ENCODE measurements at places on chromosomes 5 and 9.
A peak's percentile ranks its signal among the peaks of the same experiment; 100 is the strongest.

GRCh38 chr5:116669261-116670031 is 94.8 kb upstream of the SEMA6A start:
- DNase-seq, result peak; percentile 53

DNA sequence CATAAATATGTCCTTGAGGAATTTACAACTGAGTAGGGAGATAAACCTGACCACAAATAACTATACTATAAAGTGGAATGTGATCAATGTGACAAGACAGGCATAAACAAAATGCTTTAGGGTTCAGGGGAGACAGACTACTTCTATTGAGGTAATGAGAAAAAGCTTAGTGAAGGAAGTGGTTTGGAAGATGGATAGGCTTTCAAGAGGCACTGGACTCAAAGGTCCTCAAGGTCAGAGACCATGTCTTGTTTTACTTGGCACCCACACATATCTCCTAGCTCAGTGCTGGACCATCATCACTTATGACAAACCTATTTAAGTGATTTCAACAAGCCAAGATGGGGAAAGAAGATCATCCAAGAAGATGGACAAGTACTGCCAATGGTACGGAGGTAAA is 257.8 kb downstream of the BNC2 start:
- no peak for DNase-seq

- no peak for DNase-seq
These were observed 170.4 kb upstream of the CDH6 start for GRCh38 chr5:31023105-31023504.

GRCh38 chr5:132179405-132179804 is 48.2 kb downstream of the P4HA2 start:
- DNase-seq, result no peak

DNA sequence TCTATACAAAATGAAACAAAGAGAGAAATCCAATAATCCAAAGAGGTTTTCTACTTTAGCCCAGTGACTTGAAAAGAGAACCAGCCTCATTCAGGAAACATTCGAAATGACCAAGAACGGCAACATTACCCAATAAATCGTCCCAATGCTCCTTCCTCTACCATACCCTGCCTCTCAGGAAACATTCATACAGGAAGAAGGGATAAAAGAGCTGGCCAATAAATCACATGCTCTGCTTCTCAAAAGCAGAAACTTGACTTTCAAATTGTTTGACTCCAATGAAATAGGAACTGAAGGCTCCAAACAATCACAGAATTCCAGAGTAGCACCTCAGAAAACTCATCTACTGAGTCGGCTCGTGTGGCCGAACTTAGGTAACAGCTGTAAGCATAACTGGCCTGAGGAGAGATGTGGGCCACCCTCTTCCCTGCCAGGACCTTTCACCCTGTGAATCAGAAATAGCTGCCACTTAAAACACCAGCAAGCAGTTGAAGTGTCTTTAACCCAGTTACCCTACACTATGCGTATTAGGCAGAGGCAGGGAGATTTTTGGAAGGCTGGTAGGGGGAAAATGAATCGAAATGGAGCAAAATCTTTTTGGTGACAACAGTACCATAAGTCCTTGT is 14.6 kb downstream of the ARL15 start:
- DNase-seq, result no peak

- peak; percentile 88 for DNase-seq
These were observed 2.7 kb downstream of the BNC2 start for GRCh38 chr9:16867576-16868311.

- no peak for DNase-seq
These were observed 30.1 kb downstream of the EGR1 start for GRCh38 chr5:138495351-138495750.

DNA sequence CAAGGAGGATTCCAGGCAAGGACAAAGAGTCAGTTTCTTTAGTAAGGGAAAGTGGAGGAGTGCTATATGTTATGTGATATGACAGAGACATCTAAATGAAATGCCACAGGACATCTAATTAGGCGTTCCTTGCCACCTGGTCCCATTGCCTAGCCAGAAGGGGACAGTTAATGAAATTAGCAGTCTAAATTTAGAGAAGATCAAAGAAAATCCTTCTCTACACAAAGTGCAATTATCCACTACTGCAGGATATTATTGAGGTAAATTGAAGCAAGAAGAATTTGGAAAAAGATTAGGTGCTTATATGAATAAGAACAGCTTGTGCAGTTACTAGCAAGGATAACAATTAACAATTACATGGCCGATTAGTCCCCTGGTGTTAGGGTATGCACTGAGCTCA is 495.3 kb upstream of the NMUR2 start:
- DNase-seq, result peak; percentile 69

- DNase-seq, result peak; percentile 44
These were observed 4.9 kb upstream of the LHX2 start for GRCh38 chr9:124006448-124007361.

- peak; percentile 62 for DNase-seq
These were observed 88.9 kb downstream of the SNCAIP start for GRCh38 chr5:122400938-122401337.

- no peak for DNase-seq
These were observed 20.2 kb downstream of the TGFBI start for GRCh38 chr5:136048966-136049365.

- no peak for DNase-seq
These were observed 2.0 kb downstream of the S100Z start for GRCh38 chr5:76851728-76852369.

- no peak for DNase-seq
These were observed 107.6 kb upstream of the PITX1 start for GRCh38 chr5:135141303-135142268.

- DNase-seq, result no peak
These were observed 50.0 kb upstream of the ORM1 start for GRCh38 chr9:114272739-114273431.

GRCh38 chr5:159783726-159784247 is 132.5 kb upstream of the ADRA1B start:
- no peak for DNase-seq

- no peak for DNase-seq
These were observed 83.3 kb downstream of the GTF3C4 start for GRCh38 chr9:132753593-132753880.

DNA sequence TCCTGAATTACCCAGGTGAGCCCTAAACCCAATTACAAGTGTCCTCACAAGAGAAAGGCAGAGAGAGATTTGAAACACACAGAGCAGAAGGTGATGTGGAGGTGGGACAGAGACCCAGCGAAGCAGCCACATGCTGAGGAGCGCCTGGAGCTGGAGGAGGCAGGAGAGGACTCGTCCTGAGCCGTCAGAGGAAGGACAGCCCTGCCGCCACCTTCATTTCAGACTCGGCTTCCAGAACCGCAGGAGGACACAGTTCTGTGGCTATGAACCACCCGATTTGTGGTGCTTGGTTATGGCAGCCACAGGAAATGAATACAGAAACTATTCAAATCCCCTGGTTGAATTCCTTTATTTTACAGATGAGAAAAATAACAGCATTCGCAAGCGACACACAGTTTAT is 16.4 kb upstream of the FBP1 start:
- no peak for DNase-seq

Data from brain (organoid and tissue), 16 donors.